IMR-90 (cell line): ENCODE measurements at places on chromosomes 16 and 17. TPM values are rescaled to one million over a fixed set of nuclear protein-coding genes. Genes with fewer than 3 reads are reported as not detected.

DNA sequence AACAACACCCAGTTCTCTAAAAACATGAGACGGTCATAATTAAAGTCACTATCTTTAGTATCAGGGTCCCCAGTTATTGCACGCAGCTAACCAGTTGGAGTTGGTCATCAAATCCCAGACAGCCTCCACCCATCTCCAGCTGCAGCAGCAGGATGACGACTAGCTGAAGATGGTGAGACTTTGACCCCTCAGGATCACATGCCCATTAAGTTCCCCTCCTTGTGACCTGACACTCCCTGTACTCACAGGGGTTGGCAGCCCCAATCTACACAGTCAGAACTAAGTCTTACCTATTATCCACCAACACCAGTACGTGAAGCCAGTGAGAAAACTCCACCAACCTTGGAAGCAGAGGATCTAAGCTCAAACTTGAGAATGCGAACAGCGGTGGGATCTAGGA, 37.7 kb upstream of the IRX5 start:
- H3K36me3 ChIP-seq: no peaks in the 10 kb centered on the region
- DNase-seq: no peak
- H3K27ac ChIP-seq: no peak overlapping the region
- no peaks in the 10 kb centered on the region for H3K4me1 ChIP-seq

- H3K36me3 ChIP-seq: no peaks in the 10 kb centered on the region
- H3K4me1 ChIP-seq: peaks cover 10% of the 10 kb centered on the region; the same call in 1 of the 2 replicates
- H3K4me3 ChIP-seq: no peak overlapping the region
- H3K27me3 ChIP-seq: no peaks in the 10 kb centered on the region
- no peak for DNase-seq
- no peak overlapping the region for H3K27ac ChIP-seq
These were observed 1.8 kb upstream of the QPRT start for GRCh38 chr16:29676989-29677785.

DNA sequence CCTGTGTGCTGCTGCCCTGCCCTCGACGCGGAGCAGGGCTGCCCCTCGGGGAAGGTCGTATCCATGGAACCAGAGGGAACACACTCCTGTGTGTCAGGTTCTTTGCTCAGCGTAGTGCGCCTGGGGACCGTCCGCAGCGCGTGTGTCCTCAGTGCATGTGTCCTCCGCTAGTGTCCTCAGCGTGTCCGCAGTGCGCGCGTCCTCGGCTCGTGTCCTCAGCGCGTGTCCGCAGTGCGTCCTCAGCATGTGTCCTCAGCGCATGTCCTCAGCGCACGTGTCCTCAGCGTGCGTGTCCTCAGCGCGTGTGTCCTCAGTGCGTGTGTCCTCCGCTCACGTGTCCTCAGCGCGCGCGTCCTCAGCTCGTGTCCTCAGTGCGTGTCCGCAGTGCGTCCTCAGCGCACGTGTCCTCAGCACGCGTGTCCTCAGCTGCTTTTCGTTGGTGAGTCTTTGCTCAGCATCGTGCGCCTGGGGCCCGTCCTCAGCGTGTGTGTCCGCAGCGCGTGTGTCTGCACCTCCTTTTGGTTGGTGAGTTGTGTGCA, 59.2 kb upstream of the ZNF750 start:
- no peak overlapping the region for H3K27ac ChIP-seq
- H3K4me3 ChIP-seq: no peak overlapping the region
- H3K4me1 ChIP-seq: peaks cover 6% of the 10 kb centered on the region
- H3K36me3 ChIP-seq: peaks cover 11% of the 10 kb centered on the region

DNA sequence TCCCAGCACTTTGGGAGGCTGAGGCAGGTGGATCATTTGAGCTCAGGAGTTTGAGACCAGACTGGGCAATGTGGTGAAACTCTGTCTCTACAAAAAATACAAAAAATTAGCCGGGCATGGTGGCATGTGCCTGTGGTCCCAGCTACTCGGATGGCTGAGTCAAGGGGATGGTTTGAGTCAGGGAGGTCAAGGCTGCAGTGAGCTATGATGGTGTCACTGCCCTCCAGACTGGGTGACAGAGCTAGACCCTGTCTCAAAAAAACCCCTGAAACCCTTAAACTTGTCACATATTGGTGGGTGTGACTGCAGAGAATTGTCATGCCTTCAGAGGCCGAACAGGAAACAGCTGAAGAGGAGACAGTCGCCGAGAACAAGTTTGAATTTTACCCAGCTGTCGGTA, 13.4 kb downstream of the RPTOR start:
- H3K36me3 ChIP-seq: no peaks in the 10 kb centered on the region
- no peak for DNase-seq
- H3K27ac ChIP-seq: no peak overlapping the region
- no peaks in the 10 kb centered on the region for H3K27me3 ChIP-seq

GRCh38 chr17:72506773-72507172, 386.0 kb downstream of the SOX9 start:
- H3K27ac ChIP-seq: no peak overlapping the region
- DNase-seq: no peak
- H3K4me3 ChIP-seq: no peak overlapping the region
- peaks cover 18% of the 10 kb centered on the region for H3K4me1 ChIP-seq

DNA sequence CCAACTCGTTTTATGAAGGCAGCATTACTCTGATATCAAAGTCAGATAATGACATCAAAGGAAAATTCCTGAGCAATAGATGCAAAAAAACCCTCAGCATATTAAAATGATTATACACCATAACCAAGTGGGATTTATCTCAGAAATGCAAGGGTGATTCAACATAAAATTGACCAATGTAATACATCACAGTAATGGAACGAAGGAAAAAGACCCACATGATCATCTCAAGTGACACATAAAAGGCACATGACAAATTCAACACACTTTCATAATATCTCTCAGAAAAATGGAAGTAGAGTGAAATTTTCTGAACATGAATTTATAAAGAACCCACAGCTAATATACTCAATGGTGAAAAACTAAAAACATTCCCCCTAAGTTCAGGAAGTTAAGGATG, 118.8 kb downstream of the ITFG1 start:
- no peaks in the 10 kb centered on the region for H3K27me3 ChIP-seq
- no peaks in the 10 kb centered on the region for H3K4me1 ChIP-seq
- peaks cover 3% of the 10 kb centered on the region for H3K36me3 ChIP-seq
- no peak overlapping the region for H3K4me3 ChIP-seq

DNA sequence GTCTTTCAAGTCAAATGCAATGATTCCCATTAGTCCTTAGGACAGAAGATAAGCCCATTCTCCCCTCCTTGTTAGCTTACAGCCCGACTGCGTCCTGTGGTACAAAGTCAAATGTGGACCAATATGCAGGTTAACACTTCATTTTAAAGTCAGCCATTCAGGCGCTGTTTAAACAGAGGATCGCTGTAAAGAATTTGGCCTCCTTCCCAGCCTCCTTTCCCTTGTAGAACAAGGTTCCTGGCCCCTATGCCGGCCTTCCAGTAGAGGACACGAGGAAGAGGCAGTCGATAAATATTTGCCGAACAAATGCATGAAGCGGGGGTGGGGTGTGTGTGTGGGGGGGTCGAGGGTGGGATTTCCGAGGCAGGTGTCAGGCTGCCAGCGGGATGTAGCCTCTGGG, 4.3 kb downstream of the SDK2 start:
- no peak overlapping the region for H3K27ac ChIP-seq
- no peaks in the 10 kb centered on the region for H3K4me1 ChIP-seq
- H3K36me3 ChIP-seq: no peaks in the 10 kb centered on the region
- peaks cover 27% of the 10 kb centered on the region for H3K27me3 ChIP-seq

Gene PRKAR1A
- 256 and 278 TPM in 2 replicates for total RNA-seq
